Suppressor macrophage treated with lipopolysaccharide for 4 hours (primary cell): ENCODE measurements at places on chromosomes 2 and 18.
A peak's percentile ranks its signal among the peaks of the same experiment; 100 is the strongest.

DNA sequence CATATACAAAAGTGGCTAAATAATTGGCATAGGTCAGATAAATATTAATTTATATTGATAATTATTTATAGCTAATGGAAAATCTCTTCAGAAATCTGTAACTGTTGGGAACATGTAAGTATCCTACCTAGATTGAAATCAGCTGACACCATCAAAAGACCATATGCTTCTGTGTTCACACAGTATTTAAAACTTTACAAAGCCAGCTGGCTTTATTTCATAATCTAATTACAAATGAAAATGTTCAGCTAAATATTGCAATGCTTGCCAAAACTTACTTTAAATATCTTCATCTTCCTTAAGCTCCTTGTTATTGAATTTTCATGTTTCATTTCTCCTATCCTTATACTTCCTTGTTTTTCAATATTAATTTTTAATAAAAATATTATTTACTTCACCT is 190.9 kb upstream of the DOK6 start:
- DNase-seq, result no peak

- no peak for DNase-seq
These were observed 8.6 kb downstream of the SDC1 start for GRCh38 chr2:20216130-20217025.

GRCh38 chr2:20738772-20739171 is 71.8 kb downstream of the GDF7 start:
- DNase-seq, result no peak

GRCh38 chr2:197633109-197633657 is 42.2 kb downstream of the RFTN2 start:
- DNase-seq, result no peak

- no peak for DNase-seq
These were observed 40.0 kb upstream of the SULT1C3 start for GRCh38 chr2:108199726-108200125.

DNA sequence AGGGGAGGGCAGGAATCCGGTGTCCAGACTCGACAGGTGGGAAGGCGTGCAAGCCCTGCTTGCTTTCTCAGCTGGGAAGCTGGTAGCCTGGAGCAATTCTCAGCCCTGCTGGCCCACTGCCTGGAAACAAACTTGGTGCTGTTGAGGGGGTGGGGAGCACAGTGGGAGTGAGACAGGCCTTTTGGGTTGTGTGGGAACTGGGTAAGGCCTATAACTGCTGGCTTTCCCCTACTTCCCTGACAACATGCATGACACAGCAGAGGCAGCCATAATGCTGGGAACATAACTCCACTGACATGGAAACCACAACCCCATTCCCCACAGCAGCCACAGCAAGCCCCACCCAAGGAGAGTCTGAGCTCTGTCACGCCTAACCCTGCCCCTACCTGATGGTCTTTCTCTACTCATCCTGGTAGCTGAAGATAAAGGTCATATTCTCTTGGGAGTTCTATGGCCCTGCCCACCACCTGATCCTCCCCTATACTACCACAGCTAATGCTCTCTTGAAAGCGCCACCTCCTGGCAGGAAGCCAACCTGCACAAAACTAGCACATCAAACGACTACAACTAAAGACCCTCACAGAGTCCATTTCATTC is 122.9 kb upstream of the ACVR1C start:
- DNase-seq, result no peak

DNA sequence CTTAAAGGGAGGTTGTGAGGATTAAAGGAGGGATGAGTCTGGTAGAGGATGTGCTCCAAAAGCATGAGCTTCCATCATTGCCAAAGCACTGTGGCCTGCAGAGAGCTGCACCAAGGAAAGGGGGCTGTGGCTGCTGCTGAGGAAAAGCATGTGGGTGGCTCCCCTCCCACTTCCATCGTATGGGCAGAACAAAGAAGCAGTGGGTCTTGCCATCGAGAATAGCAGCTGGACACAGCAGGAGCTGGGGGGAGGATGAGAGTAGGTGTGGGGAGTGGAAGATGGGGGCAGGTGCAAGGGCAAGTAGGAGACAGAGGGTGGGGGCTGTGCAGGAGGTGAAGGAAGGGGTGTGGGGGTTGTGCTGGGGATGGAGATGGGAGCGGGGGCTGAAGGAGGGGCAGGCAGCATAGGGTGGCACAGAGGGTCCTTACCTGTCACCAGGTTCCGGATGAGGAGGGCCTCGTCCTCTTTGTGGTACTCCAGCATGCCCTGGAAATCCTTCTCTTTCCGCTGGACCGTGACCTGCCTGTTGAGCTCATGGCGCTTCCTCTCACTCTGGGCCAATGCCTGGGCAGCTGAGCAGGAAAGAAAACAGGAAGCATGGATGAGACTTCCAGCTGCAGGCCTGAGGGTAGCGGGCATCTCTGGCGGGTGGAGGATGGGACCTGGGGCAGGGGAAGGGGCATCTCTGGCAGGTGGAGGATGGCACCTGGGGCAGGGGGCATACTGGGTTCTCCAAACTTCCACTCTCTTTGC is 33.6 kb upstream of the ACAA2 start:
- DNase-seq, result no peak

DNA sequence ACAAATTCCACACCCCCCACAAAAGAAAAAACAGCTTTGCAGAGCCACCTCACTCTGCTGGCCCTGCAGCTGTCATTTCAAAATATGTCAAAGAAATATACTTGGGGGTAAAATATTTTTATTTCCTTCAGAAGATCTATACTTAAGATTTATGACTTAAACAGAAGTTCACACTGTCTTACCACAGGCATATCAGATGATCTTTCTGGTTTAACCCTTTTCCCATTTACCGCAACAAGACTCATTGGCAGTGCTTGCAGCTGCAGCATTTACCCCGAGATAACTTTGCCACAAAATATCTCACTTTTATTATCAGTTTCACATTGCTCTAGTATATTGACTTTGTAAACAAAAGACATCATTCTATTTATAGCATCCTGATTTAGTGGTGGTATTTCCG is 21.6 kb upstream of the SLC35G4 start:
- no peak for DNase-seq

DNA sequence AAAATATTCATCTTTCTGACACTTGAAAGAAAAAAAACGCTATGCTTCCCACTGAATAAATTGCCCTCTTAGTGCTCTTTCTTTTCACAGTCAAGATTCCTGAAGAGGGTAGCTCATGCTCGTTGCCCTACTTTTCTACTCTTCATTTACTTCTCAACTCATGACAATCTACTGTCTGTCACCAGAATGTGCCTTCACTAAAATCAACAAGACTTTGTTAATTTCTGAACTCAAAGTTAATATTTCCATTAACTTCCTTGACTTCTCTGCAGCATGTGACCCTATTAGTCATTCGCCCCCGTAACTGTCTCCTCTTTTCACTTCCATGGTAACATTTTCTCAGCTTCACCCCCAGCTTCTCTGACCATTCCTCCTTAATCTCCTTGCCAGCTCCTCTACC is 98.9 kb upstream of the MAPRE2 start:
- no peak for DNase-seq

- DNase-seq, result no peak
These were observed 237.5 kb upstream of the SYT4 start for GRCh38 chr18:43514747-43515146.

GRCh38 chr2:134178138-134178877 is 75.6 kb upstream of the MGAT5 start:
- DNase-seq, result no peak

GRCh38 chr2:190625691-190626090 is 23.2 kb upstream of the NAB1 start:
- no peak for DNase-seq

DNA sequence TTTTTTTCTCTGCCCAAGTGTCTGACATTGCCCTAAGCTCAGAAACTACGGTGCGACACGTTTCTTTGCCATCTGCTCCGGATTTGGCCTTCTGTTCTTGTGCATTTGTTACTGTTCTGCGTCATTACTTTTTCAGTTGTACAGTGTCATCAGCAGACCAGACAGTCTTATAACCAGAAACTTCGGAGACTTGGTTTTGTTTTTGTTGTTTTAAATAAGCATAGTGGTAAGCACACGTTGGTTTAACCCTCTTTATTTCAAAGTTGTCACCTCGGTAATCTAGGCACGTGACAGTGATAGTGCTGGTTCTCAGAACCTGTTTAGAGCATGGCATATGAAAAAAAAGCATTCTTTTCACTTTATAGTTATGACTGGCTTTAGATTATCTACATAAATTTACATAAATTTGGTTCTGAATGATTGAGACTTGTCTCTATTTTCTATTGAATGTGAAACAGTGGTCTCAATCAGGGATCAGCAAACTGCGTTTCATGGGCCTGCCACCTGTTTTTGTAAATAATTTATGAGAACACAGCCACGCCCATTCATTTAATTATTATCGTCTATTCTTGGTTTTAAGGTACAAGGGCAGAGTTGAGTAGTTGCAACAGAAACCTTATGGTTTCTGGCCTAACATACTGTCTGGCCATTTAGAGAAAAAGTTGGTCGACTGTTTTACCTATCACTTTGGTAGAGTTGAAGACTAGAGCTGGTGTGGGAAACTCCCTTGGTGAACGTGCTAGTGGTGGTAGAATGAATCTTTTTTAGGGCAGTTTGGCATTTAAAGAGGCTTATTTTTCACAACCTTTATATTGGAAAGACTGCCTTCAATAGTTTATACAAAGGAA is 106.5 kb downstream of the ZNF532 start:
- DNase-seq, result no peak

- DNase-seq, result no peak
These were observed 2.0 kb downstream of the SNORC start for GRCh38 chr2:232871835-232872736.

DNA sequence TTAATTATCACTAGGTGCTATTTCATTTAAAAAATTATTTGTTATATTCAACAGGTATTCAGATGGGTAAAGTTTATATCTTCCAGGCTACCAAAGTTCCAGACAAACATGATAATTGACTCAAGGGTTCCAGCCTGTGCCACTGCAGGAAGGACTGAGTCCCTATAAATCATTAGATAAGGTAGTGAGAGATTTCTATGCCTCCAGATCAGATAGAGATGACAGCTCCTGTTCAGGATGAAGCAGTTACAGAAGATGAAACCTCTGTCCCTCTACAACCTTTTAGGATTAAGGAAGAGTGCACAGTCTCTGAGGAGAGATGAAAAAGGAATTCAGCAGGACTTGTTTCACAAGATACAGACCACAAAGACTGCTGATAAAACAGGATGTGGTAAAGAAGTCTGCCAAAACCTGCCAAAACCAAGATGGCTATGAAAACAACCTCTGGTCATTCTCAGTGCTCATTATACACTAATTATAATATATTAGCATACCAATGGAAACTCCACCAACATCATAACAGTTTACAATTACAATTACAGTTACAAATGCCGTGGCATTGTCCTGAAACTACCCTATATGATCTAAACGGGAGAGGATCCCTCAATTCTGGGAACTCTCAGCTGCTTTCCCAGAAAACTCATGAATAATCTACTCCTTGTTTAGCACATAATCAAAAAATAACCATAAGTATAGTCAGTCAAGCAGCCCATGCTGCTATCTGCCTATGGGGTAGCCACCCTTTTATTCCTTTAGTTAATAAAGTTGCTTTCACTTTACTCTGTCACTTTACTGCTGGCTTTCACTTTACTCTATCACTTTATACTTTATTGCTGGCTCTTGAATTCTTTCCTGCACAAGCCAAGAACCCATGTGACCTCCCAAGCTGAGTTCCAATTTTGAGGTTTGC is 288.5 kb downstream of the PDE11A start:
- no peak for DNase-seq

- peak; percentile 41 for DNase-seq
These were observed 7.7 kb downstream of the PSD4 start for GRCh38 chr2:113181258-113182051.

DNA sequence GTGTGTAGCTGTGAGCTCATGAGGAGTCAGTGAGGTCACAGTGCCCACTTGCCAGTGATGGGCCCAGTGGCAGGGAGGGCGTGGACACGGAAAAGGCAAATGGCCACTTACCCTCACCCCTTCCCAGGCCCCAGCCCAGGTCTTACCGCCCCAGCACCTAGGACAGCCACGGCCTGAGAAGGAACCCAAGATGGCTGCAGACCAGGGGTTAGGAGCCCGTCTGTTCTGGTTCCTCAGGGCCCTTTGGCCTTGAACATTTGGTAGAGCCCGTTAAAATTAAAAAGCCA is 74.1 kb downstream of the EMX1 start:
- no peak for DNase-seq

GRCh38 chr2:38581193-38582147 is 21.3 kb downstream of the HNRNPLL start:
- peak; percentile 86 for DNase-seq

- DNase-seq, result no peak
These were observed 201.7 kb downstream of the NRP2 start for GRCh38 chr2:205883965-205884364.

- DNase-seq, result no peak
These were observed 14.6 kb upstream of the DNAJC27 start for GRCh38 chr2:24986372-24986771.

DNA sequence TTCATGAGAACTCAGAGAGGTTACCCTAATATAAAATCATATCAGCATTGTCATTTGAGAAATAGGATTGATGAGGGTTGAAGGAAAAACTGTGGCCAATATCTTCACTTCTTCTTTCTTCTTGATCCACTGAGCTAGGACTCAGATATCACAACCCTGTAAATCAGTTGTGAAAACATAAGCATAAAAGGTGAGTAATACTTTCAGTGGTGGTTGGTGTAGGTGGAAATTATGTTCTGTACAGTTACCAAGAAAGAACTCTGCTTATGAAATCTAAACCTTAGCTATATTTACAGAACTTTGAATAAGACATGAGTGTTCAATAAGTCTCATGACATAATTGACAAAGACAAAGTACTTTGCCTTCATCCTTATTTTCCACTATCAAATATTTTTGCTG is 56.3 kb downstream of the PAX3 start:
- no peak for DNase-seq

- no peak for DNase-seq
These were observed 2.3 kb downstream of the STEAP3 start for GRCh38 chr2:119225926-119226325.

- DNase-seq, result no peak
These were observed 129.3 kb downstream of the NUP35 start for GRCh38 chr2:183253441-183254130.

- DNase-seq, result no peak
These were observed 189.6 kb downstream of the MYCN start for GRCh38 chr2:16129716-16130540.

- no peak for DNase-seq
These were observed 31.2 kb downstream of the SALL3 start for GRCh38 chr18:79010802-79011201.

DNA sequence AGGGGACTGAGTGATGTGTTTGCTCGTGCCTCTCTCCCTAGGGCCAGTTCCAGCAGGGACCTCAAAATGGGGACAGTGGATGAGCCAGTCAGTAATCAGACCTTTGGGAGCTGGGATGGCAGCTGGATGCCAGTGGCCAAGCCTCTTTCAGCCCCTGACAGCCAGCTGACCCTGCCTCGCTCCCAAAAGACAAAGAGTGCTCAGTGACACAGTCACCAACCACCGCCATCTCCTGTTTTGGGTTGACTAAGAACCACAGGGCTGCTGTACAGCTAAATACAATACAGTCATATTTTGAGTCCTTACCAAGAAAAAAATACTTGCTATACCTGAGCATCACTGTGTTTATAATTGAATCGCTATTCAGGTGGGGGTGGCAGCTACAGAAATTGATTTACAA is 75.7 kb downstream of the POU3F3 start:
- no peak for DNase-seq

GRCh38 chr2:174688079-174688478 is 76.2 kb downstream of the CHRNA1 start:
- DNase-seq, result peak; percentile 70
